ENCODE measurements at places on chromosomes 16 and 17.
A peak's percentile ranks its signal among the peaks of the same experiment; 100 is the strongest.

DNA sequence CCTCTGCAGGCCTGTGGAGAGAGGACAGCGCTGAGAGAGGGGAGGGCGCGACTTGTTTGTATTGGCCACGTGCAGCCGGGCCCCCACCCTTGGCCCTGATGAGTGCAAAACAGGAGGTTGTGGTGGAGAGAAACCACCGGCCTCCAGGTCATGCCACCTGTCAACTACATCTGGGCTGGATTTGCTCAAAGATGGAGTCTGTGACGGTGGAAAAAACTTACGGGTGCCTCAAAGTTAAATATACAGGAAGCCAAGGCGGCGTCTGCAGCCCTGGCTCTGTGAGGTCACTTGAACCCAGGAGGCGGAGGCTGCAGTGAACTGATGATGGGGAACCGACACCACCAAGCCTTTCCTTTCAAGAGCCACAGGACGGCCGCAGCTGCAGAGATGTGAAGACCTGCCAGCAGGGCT, 15.7 kb downstream of the C16orf74 start:
- DNase-seq = peak; percentile 72

DNA sequence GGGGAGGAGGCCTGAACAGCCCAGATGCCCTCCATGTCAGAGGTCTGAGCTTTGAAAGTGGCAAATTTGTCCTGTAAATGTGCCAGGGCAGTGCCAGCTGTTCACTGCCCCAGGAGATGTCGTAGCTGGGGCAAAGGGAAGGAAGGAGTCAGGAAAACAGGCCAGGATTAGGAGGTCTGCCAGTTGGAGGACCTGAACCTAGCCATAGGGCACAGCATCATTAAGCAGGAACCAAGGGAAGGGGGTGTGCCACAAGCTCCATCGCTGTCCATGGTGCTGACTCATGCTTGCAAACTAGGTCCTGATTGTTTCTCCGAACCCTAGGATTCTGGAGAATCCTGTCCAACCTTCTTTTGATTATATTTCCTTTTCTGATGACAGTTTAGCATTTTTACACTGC, 124.2 kb downstream of the TMEM132E start:
- peak; percentile 44 for DNase-seq

- DNase-seq = no peak
Measured at GRCh38 chr16:57646388-57647039, 18.1 kb downstream of the ADGRG1 start.

DNA sequence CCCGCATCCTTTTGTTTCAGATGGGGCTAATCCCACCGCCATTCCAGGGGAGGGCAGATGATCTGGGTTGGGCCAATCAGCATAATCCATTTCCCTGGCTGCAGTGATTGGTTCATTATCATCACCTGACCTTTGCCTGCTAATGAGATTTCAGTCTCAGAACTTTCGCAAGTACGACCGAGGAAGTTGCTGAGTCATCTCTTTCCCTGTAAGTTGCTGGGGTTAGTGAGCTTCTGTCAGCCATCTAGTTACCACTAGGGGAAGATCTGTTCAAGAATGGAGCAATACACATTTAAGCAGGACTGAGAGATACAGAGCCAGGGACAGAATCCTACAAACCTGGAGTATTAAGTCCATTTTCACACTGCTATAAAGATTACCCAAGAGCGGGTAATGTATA, 65.3 kb upstream of the NUDT7 start:
- DNase-seq = no peak

- DNase-seq = no peak
Measured at GRCh38 chr17:47373002-47373401, 49.2 kb downstream of the EFCAB13 start.

DNA sequence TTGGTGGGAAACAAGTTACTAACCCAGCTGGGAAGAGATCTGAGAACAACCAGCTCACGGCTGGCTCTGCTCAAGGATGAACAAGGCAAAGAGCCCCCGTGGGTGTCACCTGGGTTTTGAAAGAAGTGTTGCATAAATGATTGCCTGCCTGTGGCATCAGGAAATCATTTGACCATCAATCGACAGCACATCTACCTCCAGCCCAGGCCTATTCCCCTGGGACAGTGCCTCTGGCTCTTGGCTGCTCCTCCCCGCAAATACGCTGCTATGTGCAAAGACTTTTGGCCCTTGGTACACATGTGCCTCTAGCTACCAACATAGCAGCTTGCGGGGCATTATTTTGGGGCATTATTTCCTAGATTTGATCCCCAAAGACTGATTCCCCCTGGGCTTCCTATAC, 39.4 kb upstream of the SMPD3 start:
- no peak for DNase-seq

DNA sequence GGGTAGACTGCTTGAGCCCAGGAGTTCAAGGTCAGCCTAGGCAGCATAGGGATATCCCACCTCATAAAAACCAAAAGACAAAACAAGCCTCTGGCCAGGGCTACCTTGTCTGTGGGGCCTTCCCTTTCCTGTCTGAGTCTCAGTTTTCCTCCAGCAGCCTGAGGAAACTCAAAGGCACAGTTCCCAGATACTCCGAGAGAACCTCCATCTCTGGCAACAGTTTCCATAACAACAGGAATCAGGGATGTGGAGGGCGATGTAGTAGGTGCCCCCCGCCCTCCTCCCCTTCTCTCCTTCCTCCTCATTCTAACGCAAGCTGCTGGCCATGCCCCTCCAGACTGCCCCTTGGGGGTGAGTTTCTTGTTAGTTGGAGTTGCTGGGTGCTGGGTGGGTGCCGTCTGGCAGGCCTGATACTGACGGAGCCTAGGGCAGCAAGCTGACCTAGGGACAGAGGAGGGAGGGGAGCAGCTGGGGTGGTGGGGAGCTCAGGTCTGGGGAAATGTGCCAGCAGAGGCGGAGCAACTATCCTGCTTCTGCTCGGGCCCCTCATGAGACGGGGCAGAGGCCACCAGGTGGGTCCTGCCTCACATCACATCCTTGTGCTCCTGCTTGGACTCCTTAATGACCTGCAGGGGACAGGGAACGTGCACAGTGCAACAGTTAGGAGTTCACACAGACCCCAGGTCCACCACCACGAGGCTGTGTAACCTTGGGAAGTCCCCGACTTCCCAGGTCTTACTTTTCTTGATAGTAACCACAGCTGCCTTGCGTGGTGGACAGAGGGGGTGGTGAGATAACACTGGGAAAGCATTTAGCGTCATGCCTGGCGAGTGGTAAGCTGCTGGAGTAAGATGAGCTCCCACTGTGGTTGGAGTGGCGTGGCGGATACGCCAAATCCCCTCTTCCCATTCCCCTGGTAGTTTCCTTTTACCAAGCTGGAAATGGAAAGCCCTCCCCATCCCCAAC, 7.8 kb upstream of the EFTUD2 start:
- no peak for DNase-seq

- DNase-seq = no peak
Measured at GRCh38 chr16:27177031-27177774, 26.1 kb upstream of the KDM8 start.

DNA sequence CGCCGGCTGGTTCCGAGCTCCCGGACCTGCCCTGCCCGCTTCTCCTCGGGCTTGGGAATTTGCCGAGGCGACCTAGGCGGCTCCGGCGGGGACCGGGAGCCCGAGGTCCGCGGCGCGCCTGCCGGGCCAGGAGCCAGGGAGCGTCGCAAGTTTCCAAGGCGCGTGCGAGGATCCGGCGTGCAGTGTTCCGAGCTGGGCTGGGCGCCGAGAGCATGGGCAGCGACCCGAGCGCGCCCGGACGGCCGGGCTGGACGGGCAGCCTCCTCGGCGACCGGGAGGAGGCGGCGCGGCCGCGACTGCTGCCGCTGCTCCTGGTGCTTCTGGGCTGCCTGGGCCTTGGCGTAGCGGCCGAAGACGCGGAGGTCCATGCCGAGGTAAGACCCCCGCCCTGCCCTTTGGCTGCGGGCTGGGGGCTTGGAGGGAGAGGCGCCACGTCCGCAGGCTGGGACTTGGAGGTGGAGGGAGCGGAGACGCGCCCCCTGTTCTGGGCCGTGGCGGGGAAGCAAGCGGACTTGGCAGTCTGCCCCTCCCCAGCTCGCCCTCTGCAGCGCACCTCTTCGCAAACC, 668 bp downstream of the MMP15 start:
- peak; percentile 52 for DNase-seq

DNA sequence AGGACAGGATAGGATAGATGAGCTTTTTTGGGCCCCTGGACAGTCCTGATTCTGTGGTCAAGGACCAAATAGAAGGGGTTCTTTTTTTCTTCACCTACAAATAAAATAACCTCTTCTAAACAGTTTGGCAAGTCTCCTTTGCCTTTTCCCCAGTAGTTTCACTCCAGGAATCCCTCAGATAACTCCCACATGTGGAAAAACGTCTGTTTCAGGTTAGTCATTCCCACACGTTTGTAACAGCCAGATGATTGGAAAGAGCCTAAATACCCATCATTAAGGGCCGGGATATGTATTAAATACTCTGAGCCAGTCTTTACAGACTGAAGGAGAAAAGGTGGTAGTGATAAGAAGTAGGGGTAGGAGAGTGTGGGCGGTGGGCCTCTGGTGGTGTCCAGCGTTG, 58.3 kb downstream of the PLD6 start:
- DNase-seq = no peak

GRCh38 chr17:38906460-38907228, 18.8 kb upstream of the LASP1NB start:
- DNase-seq = no peak

- no peak for DNase-seq
Measured at GRCh38 chr16:47947723-47948122, 208.1 kb downstream of the ABCC12 start.
